ENCODE measurements at places on chromosomes 12 and 14.

- no peak for DNase-seq
Observed at GRCh38 chr12:53867216-53868012, 71.2 kb upstream of the HOXC13 start.

DNA sequence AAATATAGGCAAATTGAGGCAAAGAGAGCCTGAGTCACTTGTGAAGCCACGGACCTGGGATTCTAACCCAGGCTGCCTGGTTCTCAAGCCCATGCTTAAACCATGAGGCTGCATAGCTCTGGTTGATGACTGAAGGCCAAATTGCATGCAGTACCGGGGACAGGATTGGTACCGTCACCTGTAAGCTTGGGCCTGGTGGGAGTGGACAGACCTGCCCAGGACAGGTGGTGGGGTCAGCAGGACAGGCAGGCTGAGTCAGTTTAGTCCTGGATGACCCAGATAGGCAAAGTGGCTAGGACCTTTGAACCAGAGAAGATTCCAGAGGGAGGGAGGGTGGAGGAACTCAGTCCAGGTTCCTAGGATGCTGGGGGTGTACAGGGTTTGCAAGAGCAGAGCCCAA is 25.8 kb downstream of the RIN3 start:
- no peak for DNase-seq

DNA sequence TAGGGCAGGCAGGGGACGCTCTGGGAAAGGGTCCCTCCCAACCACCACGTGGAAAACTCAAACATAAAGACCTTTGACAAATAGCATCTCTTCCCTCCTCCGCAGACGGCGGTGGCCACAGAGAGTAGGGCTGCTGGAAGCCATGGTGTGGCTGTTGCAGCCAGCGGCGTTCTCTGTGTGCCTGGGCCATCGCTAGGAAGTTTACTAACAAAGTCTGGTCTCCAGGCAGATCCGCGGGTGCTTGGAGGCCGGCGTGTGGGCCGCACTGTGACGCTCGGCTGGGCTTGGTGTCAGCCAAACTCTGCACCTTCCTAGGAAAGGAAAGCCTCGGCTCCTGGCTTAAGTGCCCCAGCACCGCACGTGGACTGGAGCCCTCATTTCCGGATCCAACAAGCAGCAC is 65.6 kb downstream of the CCDC88C start:
- no peak for DNase-seq

DNA sequence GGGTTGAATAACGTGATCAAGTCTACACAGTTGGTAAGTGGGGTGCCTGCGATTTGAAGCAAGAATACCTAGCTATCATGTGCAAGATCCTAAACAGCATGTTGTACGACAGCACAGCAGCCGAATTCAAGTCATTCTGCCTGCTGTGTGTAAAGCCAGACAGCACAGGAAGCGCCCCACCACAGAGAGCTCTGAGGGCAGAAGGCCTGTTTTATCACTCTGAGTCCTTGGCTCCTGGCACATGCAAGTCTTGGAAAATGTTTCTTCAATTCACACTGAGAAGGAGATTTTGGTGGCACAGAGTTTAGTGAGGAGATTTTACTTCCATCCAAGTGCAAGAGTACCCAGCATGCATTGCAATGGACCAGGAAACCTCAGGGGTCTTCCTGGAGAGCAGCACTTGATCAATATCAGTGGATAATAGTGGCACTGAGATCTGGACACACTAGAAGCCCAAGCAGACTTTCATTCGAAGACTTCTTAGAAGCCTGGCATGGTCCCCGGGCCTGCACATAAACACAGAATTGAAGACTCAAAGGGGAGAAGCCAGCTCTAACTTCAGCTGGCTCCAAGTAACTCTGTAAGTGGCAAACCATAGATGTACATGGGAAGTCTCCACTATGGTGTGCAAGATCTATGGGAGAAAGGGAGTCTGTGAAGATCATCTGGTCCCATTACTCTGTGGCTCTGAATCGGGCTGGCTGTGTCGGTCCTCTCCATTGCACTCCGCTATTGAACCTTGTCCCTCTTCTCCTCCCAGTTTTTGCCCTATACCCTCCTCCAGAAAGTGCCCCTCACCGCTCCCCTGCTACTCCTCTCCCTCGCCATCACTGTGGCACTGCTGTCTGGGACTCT is 1.5 kb upstream of the KRT1 start:
- peak; percentile 30 for DNase-seq

DNA sequence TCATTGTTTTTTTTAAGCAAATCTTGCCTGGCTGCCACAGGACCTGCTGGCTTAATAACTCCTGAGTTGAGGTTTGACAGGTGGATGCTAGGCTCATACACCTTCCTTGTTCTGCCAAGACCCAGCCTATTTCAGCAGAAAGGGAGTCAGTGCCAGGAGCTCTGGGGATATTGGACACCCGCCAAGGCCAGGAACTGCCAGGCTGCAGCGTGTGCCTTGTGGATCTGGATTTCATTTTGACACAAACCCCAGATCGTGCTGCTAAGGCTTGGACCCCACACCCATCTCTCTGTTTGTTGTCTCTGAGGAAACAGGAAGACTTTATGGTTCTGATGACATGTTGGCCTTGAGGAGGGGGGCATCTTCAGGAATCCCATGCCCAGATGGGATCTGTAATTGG is 44.4 kb upstream of the PRIMA1 start:
- no peak for DNase-seq
